ENCODE measurements at places on chromosomes 11 and 22. TPM values are rescaled to one million over a fixed set of nuclear protein-coding genes. Genes with fewer than 3 reads are reported as not detected.

- DNase-seq: no peak
These were observed 76.2 kb downstream of the SLC1A2 start for GRCh38 chr11:35343033-35343598.

DNA sequence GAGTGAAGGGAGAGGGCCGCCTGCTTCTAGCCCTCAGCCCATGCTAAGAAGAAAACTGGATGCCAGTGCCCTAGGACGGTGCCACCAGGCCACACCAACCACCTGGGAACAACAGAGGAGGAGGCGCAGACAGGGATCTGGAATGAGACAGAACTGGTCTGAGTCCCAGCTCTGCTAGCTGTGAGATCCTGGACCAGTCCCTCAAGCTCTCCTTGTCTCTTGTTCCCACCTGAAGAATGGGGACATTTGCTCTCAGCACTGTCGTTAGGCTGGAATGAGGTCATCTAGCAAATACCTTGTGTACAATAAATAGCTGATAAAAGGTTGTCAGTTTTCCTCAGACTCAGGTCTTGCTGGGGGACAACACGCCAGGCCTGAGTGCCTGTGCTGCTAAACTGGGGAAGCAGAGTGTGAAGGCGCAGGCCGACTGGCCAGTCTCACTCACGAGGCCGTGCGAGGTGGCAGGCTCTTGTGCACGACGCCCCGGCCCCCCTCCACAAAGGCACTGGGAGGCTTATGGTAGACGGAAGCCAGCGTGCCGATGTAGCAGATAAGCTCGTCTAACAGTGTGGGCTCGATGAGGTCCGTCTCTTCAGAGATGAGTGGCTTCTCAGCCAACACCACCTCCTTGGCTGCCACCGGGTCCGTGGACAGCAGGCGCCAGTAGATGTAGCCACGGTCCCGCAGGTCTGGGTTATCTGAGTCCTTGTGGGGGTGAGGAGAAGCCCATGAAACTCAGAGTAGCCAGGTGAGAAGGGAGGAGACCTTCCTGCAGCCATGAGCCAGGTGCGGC, 25.8 kb upstream of the RASL10A start:
- DNase-seq: no peak

GRCh38 chr11:3927129-3927796, 71.8 kb downstream of the STIM1 start:
- DNase-seq: no peak

DNA sequence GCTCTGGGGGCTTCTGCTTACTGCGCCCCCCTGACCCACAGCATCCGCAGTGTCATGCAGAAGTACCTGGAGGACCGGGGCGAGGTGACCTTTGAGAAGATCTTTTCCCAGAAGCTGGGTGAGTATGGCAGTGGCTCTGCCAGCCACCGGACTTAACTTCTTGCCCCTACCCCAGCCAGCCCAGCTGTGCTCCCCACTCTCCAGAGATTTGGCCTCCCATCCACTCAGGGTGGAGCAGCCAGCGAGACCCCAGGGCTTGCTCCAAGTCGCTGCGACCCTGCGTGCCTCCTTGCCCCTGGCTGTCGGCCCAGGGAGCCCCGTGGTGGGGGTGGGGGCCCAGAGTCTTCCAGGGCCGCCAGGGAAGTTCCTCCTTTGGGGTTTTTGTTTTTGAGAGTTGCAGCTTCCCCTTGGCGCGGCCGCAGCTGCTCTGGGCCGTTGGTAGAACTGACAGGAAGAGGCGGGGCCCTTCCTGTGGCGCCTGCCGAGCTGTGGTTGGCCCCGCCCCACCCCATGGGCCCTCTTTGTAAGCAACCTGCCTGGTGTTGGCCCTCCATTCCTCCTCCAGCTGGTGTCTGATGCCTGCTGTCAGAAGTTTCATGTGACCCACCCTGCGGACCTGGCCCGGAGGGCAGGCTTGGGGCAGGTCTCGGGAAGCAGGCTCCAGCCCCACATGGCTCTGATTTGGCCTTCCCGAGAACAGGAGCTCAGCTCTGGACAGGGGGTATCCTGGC, 11.1 kb downstream of the GRK2 start:
- DNase-seq: no peak

DNA sequence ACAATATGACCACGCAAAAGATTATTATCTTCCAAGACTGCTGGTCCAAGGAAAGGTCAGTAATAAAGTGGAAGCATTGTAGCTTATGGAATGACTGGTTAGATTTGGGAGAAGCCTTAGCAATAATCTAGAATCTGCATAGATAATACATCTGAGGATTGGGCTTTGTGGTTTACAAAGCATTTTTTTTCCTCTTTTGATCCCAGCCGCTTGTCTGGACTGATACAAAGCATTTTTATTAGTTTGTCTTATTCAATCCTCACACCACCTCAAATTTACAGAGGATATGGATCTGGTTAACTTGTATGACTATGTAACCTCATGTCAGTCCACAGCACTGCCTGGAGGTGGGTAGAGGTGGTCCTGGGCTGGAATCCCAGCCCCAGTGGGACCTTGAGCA, 990 bp upstream of the THRSP start:
- DNase-seq: no peak

- no peak for DNase-seq
These were observed 34.8 kb upstream of the SOX10 start for GRCh38 chr22:38018938-38019827.

- peak; percentile 28 for DNase-seq
These were observed 12.9 kb upstream of the CASTOR1 start for GRCh38 chr22:30301995-30302809.

DNA sequence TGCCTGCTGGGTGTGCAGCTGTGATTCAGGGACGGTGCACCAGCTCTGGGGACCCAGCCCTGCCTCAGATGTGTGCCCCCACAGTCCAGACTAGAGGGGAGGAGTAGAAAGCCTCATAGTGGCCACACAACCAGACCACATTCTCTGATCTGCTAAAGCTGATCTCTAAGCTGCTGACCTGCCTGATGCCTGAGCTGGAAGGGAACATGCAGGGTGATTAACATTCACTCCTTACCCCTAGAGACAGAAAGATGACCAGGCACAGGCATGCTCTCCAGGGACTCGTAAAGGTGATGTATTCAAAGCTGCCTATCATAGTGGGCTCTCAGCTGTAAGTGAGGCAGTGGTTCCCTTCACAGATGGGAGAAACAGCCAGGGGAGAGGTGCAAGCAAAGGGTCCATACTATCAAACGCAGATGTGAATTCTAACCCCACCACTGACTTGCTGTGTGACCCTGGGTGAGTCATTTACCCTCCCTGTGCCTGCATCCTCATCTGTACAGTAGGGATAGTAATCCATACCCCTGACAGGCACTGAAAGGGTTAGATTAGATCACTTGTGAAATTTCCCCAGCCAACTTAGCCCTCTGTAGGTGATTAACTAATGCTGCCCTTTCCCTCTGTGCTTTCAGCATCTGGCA, 29.0 kb upstream of the LRRC32 start:
- no peak for DNase-seq

DNA sequence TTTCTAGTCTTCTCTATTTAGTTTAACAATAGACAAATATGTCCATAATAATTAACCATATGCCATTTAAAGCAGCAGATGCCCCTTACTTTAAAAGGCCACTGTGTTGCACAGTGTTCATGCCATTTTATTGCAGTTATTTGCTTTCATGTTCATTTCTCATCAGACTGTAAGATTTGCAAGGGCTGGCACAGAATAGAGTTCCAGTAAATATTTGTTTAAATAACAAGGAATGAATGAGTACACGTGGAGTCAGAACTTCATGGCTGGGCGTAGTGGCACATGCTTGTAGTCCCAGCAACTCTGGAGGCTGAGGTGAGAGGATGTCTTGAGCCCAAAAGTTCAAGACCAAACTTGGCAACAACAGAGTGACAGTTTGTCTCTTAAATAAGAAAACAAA, 1228.6 kb downstream of the LRRC4C start:
- DNase-seq: no peak

DNA sequence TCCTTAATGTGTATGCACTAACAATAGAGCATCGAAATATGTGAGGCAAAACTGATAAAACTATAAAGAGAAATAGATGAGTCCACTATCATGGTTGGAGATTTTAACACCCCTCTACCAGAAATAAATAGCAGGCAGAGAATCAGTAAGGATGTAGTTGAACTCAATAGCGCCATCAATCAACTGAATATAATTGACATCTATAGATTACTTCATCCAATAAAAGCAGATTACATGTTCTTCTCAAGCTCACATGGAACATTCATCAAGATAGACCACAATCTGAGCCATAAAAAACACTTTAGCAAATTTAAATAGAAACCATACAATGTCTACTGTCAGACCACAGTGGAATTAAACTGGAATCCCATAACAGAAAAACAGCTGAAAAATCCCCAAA, 46.9 kb upstream of the NUP160 start:
- no peak for DNase-seq

Gene GGTLC3
- not detected for total RNA-seq

Gene LINC01488
- not detected for total RNA-seq

Gene CARD10
- total RNA-seq: 58.6 TPM

Gene MICALL1
- total RNA-seq: 12.5 TPM

Gene C22orf42
- total RNA-seq: not detected

Gene SCGB1C1
- not detected for total RNA-seq
